ENCODE measurements at places on chromosomes 11 and 22. TPM values are rescaled to one million over a fixed set of nuclear protein-coding genes. Genes with fewer than 3 reads are reported as not detected.

The RAB3IL1 gene
- 19.6 TPM for total RNA-seq

The CSRP3 gene
- total RNA-seq = 704 TPM

The YPEL4 gene
- 1.1 TPM for total RNA-seq

The LRRC56 gene
- total RNA-seq = 2.1 TPM

The MS4A6A gene
- 24.4 TPM for total RNA-seq

The C22orf23 gene
- total RNA-seq = not detected

The SLC5A12 gene
- not detected for total RNA-seq

The SPDYC gene
- total RNA-seq = not detected

The SYT8 gene
- total RNA-seq = 16.2 TPM

All from tongue (tissue), 3 donors.